HCT116 (cell line): ENCODE measurements at places on chromosomes 5 and 9.

DNA sequence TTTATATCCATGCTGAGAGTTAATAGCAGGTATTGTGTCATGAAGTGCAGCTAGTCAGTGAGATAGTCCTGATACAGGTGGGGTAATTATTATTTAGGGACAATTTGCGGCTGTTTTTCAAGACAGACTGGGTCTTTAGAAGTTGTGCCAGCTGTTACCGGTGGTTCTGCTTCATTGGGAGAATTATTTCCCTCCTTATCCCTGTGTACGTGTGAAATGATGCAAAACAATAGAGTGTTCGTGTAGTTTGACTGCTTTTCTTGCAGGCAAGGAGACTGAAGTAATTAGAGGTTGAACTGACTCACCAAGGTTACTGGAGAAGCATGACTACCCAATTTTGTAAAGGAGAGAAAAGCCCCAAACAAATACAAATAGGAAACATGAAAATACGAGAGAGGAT is 101.7 kb downstream of the ARRDC3 start:
- peak; percentile 34 for DNase-seq

DNA sequence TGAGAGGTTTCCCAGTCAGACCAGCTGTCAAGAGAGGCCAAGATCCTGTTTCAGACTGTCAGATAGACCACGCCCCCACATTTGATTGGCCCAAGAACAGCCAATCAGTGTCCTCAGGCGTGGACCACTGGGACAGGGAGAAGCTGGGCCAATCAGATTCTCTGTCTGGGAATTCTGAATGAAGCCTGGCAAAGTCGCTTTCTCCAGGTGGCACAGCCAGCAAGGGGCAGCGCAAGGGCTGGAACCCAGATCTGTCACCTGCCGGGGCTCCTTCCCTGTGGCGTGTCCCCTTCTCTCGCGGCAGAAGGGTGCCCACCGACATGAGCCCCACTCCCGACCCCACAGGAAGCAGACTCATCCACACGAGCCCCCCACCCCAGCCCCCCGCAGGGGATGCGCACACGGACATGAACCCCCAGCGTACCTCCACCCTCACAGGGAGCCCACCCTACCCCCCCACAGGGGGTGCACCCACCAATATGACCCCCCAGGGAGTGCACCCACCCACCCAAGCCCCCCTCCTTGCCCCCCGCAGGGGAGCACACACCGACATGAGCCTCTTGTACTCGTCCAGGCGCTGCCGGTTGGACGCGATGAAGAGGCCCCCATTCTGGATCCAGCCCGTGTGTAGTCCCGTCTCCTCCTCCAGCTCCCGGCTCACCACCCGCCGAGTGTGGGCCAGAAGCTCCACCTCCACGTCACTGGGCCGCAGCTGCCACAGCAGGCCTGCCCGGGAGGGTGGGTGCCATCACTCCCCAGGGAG is 6.1 kb downstream of the SARDH start:
- DNase-seq = peak; percentile 49

DNA sequence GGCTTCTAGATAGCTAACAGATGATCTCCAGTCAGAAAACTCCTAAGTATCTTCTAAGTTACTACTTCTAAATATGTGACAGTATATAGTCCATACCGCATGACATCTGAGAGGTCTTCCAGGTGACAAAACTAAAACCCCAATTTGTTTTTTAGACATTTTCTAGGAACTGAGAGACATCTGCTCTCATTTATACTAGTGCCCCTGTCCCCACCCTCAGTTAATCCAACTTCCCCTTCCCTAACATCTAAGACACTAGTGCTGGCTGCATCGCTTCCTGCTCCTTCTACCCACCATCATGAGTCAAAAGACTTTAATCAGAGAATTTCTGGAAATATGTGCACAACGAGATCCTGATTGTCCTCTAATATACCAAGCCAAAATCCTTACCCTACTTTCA is 37.9 kb downstream of the FBXW11 start:
- no peak for DNase-seq

- DNase-seq = no peak
These were observed 512.4 kb downstream of the SEMA5A start for GRCh38 chr5:9033524-9033923.

- peak; percentile 54 for DNase-seq
These were observed 42.4 kb downstream of the PAX5 start for GRCh38 chr9:36991516-36992134.

- DNase-seq = no peak
These were observed 65.0 kb upstream of the DAP start for GRCh38 chr5:10825897-10826644.

- DNase-seq = no peak
These were observed 538.8 kb upstream of the ZNF462 start for GRCh38 chr9:106324053-106324585.

- DNase-seq = no peak
These were observed 73.8 kb upstream of the IL17B start for GRCh38 chr5:149452665-149453617.

DNA sequence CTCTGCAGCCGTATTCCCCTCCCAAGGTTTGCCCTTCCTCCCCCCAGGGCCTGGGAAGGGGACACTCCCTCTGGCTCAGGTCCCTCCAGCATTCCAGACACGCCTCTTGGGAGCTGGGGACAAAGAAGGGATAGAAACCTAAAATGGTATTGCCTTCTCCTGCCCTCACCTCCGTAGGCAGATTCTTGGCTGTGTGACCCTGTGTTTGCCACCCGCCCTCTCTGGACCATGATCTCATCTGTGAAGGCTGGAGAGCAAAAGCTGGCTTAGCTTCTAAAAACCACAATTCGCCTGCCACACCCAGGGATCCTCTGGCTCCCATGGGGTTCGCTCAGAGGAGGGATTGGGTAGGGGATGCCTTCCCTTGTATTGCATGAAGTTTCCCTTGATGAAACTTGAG is 7.7 kb downstream of the AQP3 start:
- no peak for DNase-seq

- DNase-seq = no peak
These were observed 9.0 kb downstream of the GPR107 start for GRCh38 chr9:130062750-130063149.

DNA sequence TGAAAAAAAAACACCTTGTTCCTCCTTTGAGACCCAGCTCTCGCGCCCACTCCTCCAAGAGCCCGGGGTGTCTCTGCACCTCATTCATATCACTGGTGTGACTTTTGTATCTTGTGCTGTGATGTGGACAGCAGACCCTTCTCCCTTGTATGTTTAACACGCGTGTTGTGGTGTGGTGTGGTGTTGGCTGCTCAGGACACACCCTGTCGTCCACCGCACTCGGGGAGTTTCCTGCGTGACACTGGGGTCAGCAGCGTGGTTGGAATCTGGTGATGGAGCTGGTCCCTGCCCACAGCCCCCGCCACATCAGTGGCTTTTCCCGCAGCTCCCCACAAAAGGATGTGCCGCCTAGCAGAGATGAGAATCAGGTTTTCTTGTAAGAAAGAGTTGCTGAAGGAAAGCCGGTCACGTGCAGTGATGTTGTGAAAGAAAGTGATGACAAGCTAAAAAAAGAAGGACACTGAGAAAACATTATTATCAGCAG is 61.5 kb downstream of the TENT4A start:
- no peak for DNase-seq

DNA sequence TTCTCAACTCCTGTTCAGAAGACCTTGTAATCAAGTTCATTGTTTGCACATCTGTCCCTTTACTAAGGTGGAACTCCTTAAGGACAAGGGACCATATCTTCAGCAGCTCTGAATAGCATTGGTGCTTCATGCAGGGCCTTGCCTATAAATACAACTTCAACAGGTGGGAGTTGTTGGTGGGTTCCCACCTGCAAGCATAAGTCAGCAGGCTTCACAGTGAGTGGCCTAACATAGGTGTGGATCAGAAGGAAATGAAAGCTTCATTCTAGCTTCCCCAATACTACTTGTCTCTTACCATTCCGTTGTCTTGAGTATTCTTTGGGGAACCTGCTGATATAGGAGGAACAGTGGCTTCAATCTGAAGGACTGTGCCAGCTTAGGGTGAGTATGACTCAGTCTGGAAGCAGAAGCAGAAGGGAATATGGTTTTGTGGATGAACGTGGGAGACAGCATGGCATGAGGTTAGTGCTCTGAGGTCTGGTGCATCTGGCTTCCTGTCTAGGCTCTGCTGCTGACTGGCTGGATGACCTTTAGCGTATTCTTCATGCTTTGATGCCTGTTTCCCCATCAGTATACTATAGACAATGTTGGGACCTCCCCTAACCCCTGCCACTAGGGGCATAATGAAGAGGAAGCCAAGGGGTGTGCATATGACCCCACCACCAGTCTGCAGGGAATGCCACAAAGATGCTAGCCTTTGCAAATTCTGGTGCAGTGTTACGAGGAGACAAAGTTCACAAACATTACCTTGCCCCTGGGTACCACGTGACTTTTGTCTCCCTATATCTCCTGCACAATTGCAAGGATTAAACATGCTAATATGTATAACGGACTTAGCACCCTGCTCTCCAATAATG is 192.3 kb downstream of the PALM2AKAP2 start:
- DNase-seq = no peak

DNA sequence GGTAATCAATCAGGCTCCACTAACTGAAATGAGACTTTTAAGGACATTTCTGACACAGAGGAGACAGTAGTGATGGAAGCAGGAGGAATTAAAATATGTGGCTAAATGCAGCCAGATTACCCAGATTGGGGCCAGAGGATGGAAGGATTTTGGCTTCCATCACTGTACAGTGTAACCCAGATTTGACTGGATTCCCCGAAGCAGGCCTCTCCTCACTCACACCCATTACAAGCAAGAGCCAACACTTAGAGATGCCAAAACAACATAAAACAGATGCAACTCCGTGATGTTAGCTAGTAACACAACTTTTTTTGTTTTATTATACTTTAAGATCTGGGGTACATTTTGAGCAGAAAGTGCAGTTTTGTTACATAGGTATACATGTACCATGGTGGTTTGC is 17.6 kb downstream of the TEK start:
- no peak for DNase-seq

DNA sequence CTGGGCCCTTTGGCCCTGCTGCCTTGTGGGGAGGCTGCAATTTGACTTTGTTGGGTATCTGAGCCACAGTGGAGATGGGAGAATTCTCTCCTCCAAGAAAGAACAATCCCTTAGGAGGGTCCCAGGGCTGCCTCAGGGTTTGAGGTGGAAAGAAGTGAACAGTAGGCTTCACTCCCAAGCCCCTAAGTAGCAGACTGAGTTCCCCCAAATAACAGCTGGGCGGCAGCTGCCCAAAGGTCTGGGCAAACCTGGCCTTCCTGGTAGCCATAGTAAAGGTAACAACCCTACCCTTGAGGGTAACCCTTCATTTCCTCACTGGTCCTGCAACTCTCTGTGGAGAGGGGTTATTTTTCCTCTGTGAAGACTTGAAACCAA is 746 bp downstream of the RGS3 start:
- no peak for DNase-seq

GRCh38 chr5:102874054-102874453 is 118.9 kb downstream of the PAM start:
- no peak for DNase-seq

GRCh38 chr9:1956958-1957357 is 58.2 kb upstream of the SMARCA2 start:
- DNase-seq = no peak

- DNase-seq = no peak
These were observed 388.2 kb downstream of the PRR16 start for GRCh38 chr5:120852222-120852860.

GRCh38 chr9:20563917-20564316 is 58.4 kb downstream of the MLLT3 start:
- no peak for DNase-seq

DNA sequence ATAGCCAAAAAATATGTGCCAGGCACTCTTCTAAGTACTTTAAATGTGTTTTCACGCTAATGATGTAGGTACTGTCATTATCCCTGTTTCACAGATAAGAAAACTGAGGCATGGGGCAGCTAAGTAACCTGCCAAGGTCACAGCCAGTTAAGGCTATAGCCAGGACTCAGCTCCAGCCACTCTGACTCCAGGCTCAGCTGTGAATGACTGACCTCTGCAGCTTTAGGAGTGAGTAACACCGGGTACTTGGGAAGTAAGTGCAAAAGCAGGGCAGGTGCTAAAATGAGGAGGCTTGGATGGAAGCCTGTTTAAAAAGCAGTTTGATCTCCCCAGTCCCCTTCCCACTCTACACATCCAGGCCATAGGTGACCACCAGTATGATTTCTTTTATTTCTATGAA is 10.6 kb upstream of the SHC3 start:
- no peak for DNase-seq

DNA sequence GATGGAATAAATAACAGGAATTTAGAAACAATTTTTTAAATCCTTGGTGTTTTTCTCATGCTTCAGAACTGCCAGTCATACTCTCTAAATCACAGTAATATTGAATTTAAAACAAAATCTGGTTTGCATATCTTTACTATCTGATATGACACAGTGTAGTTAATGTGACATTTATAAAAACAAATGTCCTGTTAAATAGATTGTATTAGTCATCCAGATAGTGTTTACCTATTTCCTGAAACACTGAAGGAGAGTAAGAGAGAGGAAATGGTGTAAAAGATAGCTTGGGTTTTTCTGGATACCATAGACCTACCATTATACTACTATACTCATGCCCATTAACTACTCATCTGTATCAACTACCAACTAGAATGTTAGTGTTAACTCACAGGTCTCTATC is 292.3 kb downstream of the MAN2A1 start:
- DNase-seq = no peak

- no peak for DNase-seq
These were observed 238.2 kb downstream of the PBX3 start for GRCh38 chr9:125985142-125985997.

DNA sequence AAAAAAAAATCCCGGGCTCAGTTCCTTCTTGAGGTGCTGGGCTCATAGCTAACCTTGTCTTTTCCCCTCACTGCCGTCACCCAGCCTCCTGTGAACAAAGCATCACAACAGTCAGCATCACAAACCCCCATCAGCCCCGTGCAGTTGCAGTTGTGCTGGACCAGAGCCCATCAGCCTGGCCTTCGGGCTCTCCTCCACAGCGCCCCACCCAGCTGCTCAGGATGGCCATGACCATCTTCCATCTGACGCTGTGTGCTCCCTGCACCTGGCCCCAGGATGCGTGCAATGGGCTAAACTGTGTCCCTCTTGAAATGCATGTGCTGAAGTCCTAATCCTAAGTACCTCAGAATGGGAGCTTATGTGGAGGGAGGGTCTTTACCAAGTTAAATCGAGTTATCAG is 48.1 kb downstream of the NSUN2 start:
- no peak for DNase-seq

- no peak for DNase-seq
These were observed 85.9 kb downstream of the OSMR start for GRCh38 chr5:38931731-38932130.

- no peak for DNase-seq
These were observed 508.4 kb upstream of the SEMA6A start for GRCh38 chr5:117082977-117083376.

- DNase-seq = no peak
These were observed 56.1 kb downstream of the CHD1 start for GRCh38 chr5:98872674-98873073.
